ENCODE measurements at places on chromosomes 11 and 22. TPM values are rescaled to one million over a fixed set of nuclear protein-coding genes. Genes with fewer than 3 reads are reported as not detected.

The HTR3B gene
- total RNA-seq, result not detected

The USP2 gene
- total RNA-seq, result 1.5 TPM

The ELFN2 gene
- 0.13 TPM for total RNA-seq

The CLMP gene
- 380 TPM for total RNA-seq

The GRAP2 gene
- not detected for total RNA-seq

The WNT7B gene
- total RNA-seq, result not detected

The ISX gene
- total RNA-seq, result not detected

The P2RY6 gene
- 12.2 TPM for total RNA-seq

The FAM111B gene
- 3.8 TPM for total RNA-seq

The PKP3 gene
- 1.2 TPM for total RNA-seq

The GGTLC2 gene
- total RNA-seq, result not detected

The CDCA5 gene
- total RNA-seq, result 5.4 TPM

The C1QTNF5 gene
- total RNA-seq, result 53.2 TPM

The GRM5 gene
- total RNA-seq, result not detected

The SLC5A1 gene
- not detected for total RNA-seq
